ENCODE measurements at places on chromosomes 1 and 21. TPM values are rescaled to one million over a fixed set of nuclear protein-coding genes. Genes with fewer than 3 reads are reported as not detected.

ACTL8 gene
- not detected for total RNA-seq

OR2L13 gene
- total RNA-seq = not detected

OLFML2B gene
- 0.28 TPM for total RNA-seq

KCNJ10 gene
- total RNA-seq = not detected

FCRL6 gene
- total RNA-seq = not detected

RAP1GAP gene
- 0.09 TPM for total RNA-seq

SPATA45 gene
- not detected for total RNA-seq
